ENCODE measurements at places on chromosomes 16 and 17.

DNA sequence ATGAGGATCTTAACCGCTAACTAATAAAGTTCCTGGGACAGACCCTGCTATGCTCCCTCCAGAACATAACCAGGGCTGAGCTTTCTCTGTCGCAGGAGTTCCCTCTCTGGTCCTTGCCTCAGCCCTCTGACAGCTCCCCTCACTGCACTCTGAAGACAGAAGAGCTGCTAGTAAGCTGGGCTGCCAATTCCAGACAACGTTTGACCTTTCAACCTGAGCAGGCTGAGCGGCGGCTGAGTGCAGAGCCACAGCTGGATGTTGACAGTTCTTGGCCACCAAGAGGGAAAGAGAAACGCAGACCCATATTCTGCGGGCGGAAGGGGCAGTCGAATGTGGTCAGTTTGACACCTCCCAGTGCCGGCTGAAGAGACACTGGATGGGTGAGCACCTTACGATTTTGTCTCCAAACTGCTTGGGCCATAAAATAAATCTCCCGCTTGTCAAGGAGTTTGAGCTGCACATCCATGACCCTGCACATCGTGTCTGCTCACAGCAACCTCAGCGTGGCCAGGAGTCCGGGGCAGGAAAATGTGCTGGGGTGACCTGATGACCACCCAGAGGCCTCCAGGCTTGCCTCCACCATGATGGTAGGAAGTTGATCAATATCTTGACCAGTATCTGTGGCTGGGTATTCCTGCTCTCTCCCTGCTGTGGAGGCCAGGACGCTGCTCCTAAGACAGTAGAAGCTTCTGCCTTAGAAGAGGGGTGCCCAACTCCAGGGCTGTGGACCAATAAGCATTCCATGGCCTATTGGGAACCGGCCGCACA lies 209.2 kb downstream of the PARN start:
- DNase-seq, result no peak

GRCh38 chr17:61398721-61399130 lies 917 bp upstream of the TBX2 start:
- DNase-seq, result peak; percentile 35

DNA sequence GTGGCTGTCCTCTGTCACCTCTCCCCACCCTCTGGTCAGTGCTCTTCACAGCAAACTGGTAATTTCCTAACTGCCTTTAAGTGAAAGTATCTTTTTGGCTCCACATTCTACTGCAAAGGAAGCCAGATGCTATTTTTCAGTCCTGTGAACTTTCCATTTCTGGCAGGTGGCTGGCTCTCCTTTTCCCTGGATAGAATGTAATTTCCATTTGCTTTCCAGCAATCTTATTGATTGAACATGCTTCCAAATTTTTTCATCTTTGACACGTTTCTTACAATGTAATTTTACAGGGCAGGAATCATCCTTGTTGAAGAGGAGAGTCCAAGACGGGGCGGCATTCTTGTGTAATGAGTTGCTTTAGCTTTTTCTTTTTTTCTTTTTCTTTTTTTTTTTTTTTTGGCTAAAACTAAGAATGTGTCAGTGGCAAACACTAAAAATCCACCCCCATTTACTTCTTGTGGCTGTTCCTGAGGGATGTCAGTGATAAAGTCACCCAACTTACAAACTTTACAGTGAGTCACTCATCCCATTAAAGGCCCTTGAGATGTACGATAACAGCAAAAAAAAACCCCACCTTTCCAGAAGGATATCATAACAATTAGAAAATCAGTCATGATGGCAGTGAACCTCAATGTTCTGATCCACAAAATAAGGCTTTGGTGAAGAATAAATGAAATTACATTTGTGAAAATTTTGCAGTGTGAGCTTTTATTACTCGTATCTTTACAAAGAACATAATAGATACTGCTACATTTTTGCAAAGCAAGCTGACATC lies 29.4 kb upstream of the PRKCA start:
- peak; percentile 96 for DNase-seq

- no peak for DNase-seq
These were observed 30.4 kb downstream of the COX4I1 start for GRCh38 chr16:85829751-85830445.

GRCh38 chr17:33390479-33391176 lies 97.5 kb upstream of the ASIC2 start:
- no peak for DNase-seq

DNA sequence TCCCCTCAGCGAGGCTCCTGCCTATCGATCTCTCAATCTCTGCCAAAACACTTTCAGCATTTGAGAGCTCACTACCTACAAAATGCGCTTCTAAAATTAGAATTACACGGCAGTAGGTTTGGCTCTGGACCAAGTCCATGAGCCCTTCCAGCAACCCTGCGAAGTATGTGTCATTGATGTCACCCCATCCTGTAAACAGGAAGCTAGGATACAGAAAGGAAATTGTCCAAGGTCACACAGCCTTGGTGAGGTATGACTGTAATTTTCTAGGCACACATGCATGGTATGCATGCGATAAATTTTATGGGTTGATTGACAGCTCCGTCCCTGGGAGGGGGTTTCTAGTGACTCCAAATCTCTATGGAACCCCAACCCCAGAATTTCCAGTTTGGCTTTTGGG lies 330.3 kb upstream of the CDH5 start:
- DNase-seq, result peak; percentile 22

DNA sequence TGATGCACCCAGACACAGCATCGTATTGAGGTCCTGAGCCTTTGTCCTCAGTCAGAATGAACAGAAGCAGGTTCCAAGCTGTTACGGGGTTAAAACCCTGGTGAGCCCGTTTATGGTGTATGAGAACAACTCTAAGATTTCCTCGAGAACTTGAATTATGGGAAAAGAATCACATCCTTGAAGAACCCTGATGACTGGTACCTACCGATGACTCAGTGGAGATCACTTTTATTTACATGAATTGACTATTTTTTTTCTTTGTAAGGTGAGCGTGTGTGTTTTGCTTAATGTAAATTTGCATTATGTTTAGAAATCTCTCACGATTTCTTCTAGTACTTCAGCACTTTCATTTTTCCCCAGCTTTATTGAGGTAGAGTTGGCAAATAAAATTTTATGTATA lies 3.3 kb upstream of the KRTAP4-4 start:
- peak; percentile 56 for DNase-seq

DNA sequence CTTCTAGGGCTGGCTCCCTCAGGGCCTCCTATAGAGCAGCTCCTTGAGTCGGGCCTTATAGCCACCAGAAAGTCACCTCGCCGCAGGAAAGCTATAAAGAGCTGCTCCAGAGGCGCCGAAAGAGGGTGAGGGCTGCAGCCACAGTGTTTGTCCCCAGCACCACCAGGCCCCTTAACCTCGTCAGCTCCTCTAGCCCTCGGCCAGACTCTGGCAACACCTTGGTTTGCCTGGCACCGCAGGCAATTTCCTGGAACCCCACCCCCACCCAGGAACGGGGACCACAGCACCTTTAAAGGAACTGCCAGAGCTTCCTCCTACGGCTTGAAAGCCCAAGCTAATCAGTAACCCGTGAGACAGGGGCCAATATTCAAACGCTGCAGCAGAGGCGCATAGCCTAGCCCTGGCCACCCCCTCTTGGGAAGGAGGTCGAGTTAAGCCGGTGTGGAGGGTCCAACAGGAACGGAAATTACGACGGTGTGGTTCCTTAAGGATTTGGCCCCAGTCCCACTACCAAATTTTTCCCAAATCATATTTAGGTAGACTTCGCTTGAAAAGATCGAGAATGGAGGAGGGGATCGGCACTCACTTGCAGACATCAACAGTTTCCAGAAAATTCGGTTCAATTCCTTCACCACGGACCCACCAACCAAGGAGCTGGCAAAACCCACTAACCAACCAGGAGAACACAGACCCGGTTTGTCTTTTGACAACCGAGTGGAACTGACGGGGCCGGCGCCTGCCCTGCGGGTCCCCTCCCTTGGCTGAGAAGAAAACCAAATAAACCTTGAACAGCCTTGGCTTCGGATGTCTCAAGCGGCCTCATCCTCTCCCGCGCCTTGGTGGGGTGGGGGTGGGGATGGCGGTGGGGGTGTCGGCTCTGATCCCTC lies 3.0 kb downstream of the HOXB6 start:
- DNase-seq, result no peak

GRCh38 chr16:84599521-84600202 lies 18.2 kb downstream of the COTL1 start:
- DNase-seq, result no peak

GRCh38 chr17:32482568-32483320 lies 4.0 kb upstream of the CDK5R1 start:
- DNase-seq, result no peak

All from PC-3 (cell line).